ENCODE measurements at places on chromosomes 4 and X.

- H3K4me3 ChIP-seq = no peak overlapping the region
- peak overlapping the region; percentile 53 for H3K27ac ChIP-seq
- peak; percentile 57 for DNase-seq
- H3K4me1 ChIP-seq = peaks cover 29% of the 10 kb centered on the region
These were observed 73.1 kb downstream of the MTHFD2L start for GRCh38 chr4:74230902-74231499.

DNA sequence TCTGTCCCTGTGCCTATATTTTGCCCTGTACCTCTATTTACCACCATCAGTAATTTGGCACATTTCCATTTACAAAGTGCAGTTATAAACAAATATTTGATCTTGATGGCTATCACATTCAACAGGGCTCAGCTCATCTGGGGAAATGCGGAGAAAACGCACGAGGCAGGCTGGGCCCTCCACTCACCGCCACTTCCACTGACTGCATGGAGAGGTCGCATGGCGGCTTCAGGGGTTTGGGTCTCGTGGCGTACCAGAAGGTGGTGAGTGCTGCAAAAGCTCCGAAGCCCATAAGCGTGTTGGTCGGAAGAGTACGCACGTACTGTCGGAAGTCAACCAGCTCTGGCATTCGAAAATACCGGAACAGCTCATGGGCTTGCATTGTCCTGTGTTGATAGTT lies 22.6 kb downstream of the ACSL1 start:
- H3K36me3 ChIP-seq = no peaks in the 10 kb centered on the region
- peaks cover 23% of the 10 kb centered on the region for H3K4me1 ChIP-seq
- H3K4me3 ChIP-seq = no peak overlapping the region
- no peaks in the 10 kb centered on the region for H3K27me3 ChIP-seq

- no peaks in the 10 kb centered on the region for H3K36me3 ChIP-seq
- no peaks in the 10 kb centered on the region for H3K27me3 ChIP-seq
- no peak overlapping the region for H3K27ac ChIP-seq
- no peak overlapping the region for H3K4me3 ChIP-seq
- DNase-seq = no peak
These were observed 510.6 kb upstream of the BOD1L1 start for GRCh38 chr4:14138106-14138505.

GRCh38 chrX:155966876-155967275 lies 30.6 kb upstream of the IL9R start:
- DNase-seq = no peak
- H3K4me1 ChIP-seq = no peaks in the 10 kb centered on the region
- H3K27me3 ChIP-seq = no peaks in the 10 kb centered on the region

GRCh38 chr4:156971676-156972378 lies at the start of gene PDGFC:
Gene PDGFC, minus strand, starts transcription at chr4:156971799. Its CDS starts 896 bp downstream, at chr4:156970903.
- peaks cover 4% of the 10 kb centered on the region for H3K36me3 ChIP-seq
- H3K4me1 ChIP-seq = peaks cover 61% of the 10 kb centered on the region
- DNase-seq = peak; percentile 85
- H3K27ac ChIP-seq = peak within 1 kb of the TSS; percentile 81
- H3K4me3 ChIP-seq = peak within 1 kb of the TSS; percentile 70
- H3K27me3 ChIP-seq = no peaks in the 10 kb centered on the region

DNA sequence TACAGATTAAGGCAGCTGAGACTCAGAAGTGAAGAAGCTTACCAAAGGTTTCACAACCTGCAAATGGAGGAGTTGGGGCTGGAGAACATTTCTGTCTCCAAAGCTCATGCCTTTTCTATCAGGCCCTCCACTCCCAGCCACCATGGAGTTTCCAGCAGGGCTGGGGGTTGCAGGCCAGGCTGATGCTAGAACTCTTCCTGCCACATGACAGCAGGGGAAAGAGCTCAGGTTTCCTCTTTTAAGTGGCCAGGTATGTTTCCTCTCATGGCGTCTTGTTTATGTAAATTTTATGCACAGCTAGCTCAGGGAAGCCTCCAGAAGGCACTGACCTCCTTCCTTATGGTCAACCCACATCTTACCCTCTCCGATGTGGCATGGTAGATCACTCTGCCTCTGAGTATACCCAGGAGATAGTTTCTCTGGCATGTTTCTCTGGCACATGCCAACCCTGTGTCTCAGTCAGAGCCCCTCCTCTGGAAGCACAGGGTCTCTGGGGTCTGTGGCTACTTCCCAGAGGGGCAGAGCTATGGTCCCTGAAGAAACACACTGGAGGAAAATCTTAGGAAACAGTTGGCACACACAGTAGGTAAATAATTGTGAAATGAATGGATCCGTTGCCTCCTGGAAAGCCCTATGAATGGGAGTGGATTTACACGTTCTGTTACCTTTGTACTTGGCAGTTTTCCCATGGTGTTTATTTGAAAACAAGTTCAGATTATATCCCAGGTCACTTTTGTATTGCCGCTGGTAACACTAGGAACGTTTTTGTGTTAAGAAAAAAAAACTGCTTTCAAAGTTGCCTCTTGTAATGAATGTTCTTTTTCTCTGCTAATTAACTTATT lies 28.9 kb downstream of the PDK3 start:
- H3K27me3 ChIP-seq = no peaks in the 10 kb centered on the region
- H3K4me1 ChIP-seq = peaks cover 10% of the 10 kb centered on the region
- no peak overlapping the region for H3K4me3 ChIP-seq
- DNase-seq = no peak
- no peaks in the 10 kb centered on the region for H3K36me3 ChIP-seq
- no peak overlapping the region for H3K27ac ChIP-seq

DNA sequence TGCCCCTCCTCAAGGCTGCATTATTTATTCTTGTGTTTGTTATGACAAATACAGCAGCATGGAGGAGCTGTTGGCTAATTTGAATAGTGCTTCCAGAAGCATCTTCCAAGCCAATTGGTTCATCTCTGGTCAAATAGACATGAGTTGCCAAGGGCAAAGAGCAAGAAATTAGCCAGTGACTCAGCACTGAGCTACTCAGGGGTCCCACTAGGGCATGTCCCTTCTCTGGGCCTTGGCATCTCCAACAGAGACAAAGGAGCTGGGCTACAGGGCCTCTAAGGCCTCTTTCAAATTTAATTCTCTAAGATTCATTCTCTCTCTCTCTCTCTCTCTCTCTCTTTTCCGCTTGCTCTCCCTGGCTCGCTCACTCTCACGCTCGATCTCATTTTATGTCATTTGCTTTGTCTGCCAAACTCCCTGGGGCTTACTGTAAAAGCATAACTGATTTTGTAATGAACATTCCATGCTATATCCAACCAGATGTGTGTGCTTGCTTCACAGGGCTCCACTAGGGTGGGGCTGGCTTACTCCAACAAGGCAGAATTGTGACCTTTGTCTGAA lies 86.7 kb upstream of the MAGEA4 start:
- H3K4me3 ChIP-seq = no peak overlapping the region
- no peaks in the 10 kb centered on the region for H3K27me3 ChIP-seq
- H3K4me1 ChIP-seq = no peaks in the 10 kb centered on the region
- H3K27ac ChIP-seq = no peak overlapping the region
- H3K36me3 ChIP-seq = no peaks in the 10 kb centered on the region
- no peak for DNase-seq

GRCh38 chr4:97662133-97662532 lies 481.1 kb downstream of the STPG2 start:
- DNase-seq = no peak
- H3K4me1 ChIP-seq = no peaks in the 10 kb centered on the region
- H3K4me3 ChIP-seq = no peak overlapping the region
- H3K27ac ChIP-seq = no peak overlapping the region
- no peaks in the 10 kb centered on the region for H3K36me3 ChIP-seq
- no peaks in the 10 kb centered on the region for H3K27me3 ChIP-seq

DNA sequence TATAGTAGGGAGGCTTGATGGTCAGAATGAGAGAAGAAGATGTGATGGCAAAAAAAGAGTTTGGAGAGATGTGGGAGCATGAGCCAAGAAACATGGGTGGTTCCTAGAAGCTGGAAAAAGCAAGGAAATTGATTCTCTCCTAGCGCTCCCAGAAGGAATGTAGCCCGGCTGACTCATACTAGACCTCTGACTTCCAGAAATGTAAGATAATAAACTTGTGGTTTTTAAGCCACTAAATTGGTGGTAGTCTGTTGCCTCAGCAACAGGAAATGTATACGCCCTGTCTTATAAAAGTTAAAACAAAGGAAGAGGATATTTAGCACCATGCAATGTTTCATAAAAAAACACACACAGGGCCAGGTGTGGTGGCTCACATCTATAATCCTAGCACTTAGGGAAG lies 182.7 kb upstream of the PCDH7 start:
- H3K36me3 ChIP-seq = no peaks in the 10 kb centered on the region
- no peak overlapping the region for H3K27ac ChIP-seq
- H3K27me3 ChIP-seq = no peaks in the 10 kb centered on the region
- DNase-seq = no peak
- no peak overlapping the region for H3K4me3 ChIP-seq
- H3K4me1 ChIP-seq = no peaks in the 10 kb centered on the region

- no peak for DNase-seq
- no peaks in the 10 kb centered on the region for H3K27me3 ChIP-seq
- no peaks in the 10 kb centered on the region for H3K4me1 ChIP-seq
- no peak overlapping the region for H3K4me3 ChIP-seq
These were observed 5.4 kb upstream of the CXCR3 start for GRCh38 chrX:71623714-71624113.

DNA sequence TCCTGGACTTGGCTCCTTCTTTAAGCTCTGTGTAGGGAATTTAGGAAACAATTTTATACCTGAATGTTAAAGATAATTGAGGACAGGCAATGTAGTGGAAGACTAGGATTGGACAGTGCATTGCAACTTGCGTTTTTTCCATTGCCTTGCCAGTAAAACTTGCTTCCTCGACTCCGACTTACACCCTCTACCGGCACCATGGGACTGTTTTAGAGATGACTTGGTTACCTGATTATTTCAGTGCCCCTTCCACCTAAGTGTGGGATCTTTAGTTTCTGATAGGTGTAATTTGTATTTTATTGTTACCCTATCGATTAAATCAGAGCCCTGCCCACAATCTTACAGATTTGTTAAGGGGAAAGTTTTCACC lies 1.2 kb downstream of the PRPS1 start:
- H3K27me3 ChIP-seq = no peaks in the 10 kb centered on the region
- no peak overlapping the region for H3K27ac ChIP-seq
- peak overlapping the region; percentile 65 for H3K4me3 ChIP-seq
- H3K36me3 ChIP-seq = no peaks in the 10 kb centered on the region

DNA sequence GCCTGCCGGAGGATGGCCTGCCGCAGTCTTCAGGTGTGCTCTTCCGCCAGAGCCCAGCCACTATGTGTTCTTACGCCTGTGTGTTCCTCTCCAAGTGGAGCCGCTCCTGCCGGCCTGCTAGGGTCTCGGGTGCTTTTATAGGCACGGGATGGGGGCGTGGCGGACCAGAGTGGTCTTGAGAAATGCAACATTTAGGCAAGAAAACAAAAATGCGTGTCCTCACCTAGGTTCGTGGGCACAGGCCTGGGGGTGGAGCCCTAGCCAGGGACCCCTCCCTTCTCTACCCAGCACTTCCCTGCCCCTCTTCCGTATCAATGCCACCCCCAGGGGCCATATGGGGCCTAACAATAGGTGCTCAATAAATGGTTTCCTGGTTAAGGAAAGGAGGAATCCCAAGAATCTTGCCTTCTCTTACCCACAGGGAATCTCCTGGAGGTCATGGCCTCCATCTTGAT lies 34.4 kb upstream of the LRBA start:
- no peak for DNase-seq
- no peak overlapping the region for H3K4me3 ChIP-seq
- no peaks in the 10 kb centered on the region for H3K36me3 ChIP-seq
- no peak overlapping the region for H3K27ac ChIP-seq
- no peaks in the 10 kb centered on the region for H3K4me1 ChIP-seq
- no peaks in the 10 kb centered on the region for H3K27me3 ChIP-seq

GRCh38 chr4:100466501-100466900 lies 51.3 kb downstream of the EMCN start:
- H3K36me3 ChIP-seq = no peaks in the 10 kb centered on the region
- H3K4me1 ChIP-seq = no peaks in the 10 kb centered on the region
- no peak overlapping the region for H3K4me3 ChIP-seq
- no peaks in the 10 kb centered on the region for H3K27me3 ChIP-seq

- DNase-seq = no peak
- peaks cover 5% of the 10 kb centered on the region for H3K36me3 ChIP-seq
- no peak overlapping the region for H3K27ac ChIP-seq
- peaks cover 61% of the 10 kb centered on the region for H3K4me1 ChIP-seq
These were observed 2.4 kb downstream of the KLHL2 start for GRCh38 chr4:165209796-165210195.

GRCh38 chrX:15881381-15881897 lies 26.8 kb upstream of the AP1S2 start:
- no peak overlapping the region for H3K4me3 ChIP-seq
- no peak for DNase-seq
- no peak overlapping the region for H3K27ac ChIP-seq
- peaks cover 8% of the 10 kb centered on the region for H3K4me1 ChIP-seq

- no peak for DNase-seq
- no peaks in the 10 kb centered on the region for H3K4me1 ChIP-seq
- H3K36me3 ChIP-seq = no peaks in the 10 kb centered on the region
- H3K27ac ChIP-seq = no peak overlapping the region
These were observed 191.9 kb downstream of the SLC39A8 start for GRCh38 chr4:102153391-102153790.
